ENCODE measurements at places on chromosomes 11 and 22. TPM values are rescaled to one million over a fixed set of nuclear protein-coding genes. Genes with fewer than 3 reads are reported as not detected.

- no peaks in the 10 kb centered on the region for H3K4me1 ChIP-seq
- DNase-seq, result no peak
- H3K27ac ChIP-seq, result no peak overlapping the region
- H3K27me3 ChIP-seq, result no peaks in the 10 kb centered on the region
- H3K4me3 ChIP-seq, result no peak overlapping the region
Measured at GRCh38 chr11:127639916-127640315, 639.3 kb upstream of the KIRREL3 start.

- H3K4me1 ChIP-seq, result peaks cover 23% of the 10 kb centered on the region
- H3K36me3 ChIP-seq, result no peaks in the 10 kb centered on the region
- no peaks in the 10 kb centered on the region for H3K27me3 ChIP-seq
- H3K4me3 ChIP-seq, result no peak overlapping the region
- DNase-seq, result no peak
Measured at GRCh38 chr11:77068457-77069335, 1.9 kb downstream of the CAPN5 start.

DNA sequence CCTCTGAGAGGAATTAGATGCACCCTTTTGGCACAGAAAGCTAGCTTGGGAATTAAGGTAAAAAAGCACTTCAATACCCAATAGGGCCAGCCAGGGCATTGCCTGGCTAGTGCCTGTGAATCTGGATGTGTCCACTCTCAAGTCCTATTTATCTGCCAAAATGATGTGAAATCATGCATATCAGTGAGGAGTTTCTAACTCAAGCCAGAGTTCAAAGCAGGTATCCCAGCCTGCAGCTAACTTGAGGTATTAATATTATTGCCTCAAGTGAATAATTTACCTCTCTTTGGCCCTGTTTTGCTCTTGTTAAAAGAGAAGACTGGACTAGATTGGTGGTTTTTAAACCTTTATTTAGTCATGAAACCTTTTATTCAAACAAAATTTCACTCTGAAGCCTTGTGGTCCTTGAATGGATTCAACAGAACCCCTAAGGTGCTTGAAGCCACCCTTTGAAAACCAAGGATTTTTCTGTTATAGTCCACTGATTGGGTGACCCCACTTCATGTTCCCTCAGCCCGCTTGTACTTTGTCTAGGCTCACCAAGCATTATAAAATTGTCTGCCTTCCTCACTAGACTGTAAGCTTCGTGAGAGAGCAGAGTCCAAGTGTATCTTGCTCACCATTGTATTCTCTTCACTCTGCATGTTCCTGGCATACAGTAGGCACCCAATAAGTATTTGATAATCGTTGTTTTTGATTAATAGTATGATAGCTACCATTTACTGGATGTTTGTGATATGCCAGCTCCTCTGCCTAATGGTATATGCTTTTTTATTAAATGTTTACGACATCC lies 4.5 kb downstream of the RNF121 start:
- no peak overlapping the region for H3K4me3 ChIP-seq
- DNase-seq, result no peak
- peaks cover 11% of the 10 kb centered on the region for H3K4me1 ChIP-seq

- H3K27me3 ChIP-seq, result no peaks in the 10 kb centered on the region
- no peak overlapping the region for H3K27ac ChIP-seq
- no peak for DNase-seq
- no peak overlapping the region for H3K4me3 ChIP-seq
- no peaks in the 10 kb centered on the region for H3K4me1 ChIP-seq
- no peaks in the 10 kb centered on the region for H3K36me3 ChIP-seq
Measured at GRCh38 chr22:44287121-44287693, 25.5 kb downstream of the SHISAL1 start.

GRCh38 chr11:122863704-122864326 lies 18.7 kb upstream of the JHY start:
- no peak overlapping the region for H3K27ac ChIP-seq
- no peaks in the 10 kb centered on the region for H3K27me3 ChIP-seq
- H3K36me3 ChIP-seq, result peaks cover 18% of the 10 kb centered on the region
- no peak overlapping the region for H3K4me3 ChIP-seq
- peak; percentile 53 for DNase-seq

GRCh38 chr11:35917676-35918075 lies 26.2 kb upstream of the LDLRAD3 start:
- H3K27me3 ChIP-seq, result no peaks in the 10 kb centered on the region
- no peak overlapping the region for H3K4me3 ChIP-seq
- no peaks in the 10 kb centered on the region for H3K36me3 ChIP-seq
- H3K27ac ChIP-seq, result no peak overlapping the region
- DNase-seq, result no peak

DNA sequence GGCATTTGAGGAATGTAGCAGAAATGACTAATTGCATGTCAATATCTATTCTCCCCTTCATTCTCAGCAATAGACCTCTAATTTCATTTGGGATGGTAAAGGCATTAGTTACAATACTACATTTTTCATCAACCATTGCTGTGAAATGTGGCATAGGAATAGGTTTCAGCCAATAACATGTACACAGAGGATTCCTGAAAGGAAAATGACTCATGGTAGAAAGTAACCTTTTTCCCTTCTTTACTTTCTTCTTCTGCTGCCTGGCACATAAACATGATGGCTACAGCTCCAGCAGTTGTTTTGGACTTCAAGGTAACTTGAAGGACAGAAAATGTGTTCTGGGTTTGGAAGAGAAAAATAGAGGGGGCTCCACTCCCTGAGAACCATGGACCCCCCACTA lies 231.8 kb upstream of the CTSC start:
- no peaks in the 10 kb centered on the region for H3K4me1 ChIP-seq
- H3K36me3 ChIP-seq, result no peaks in the 10 kb centered on the region
- no peak overlapping the region for H3K27ac ChIP-seq

DNA sequence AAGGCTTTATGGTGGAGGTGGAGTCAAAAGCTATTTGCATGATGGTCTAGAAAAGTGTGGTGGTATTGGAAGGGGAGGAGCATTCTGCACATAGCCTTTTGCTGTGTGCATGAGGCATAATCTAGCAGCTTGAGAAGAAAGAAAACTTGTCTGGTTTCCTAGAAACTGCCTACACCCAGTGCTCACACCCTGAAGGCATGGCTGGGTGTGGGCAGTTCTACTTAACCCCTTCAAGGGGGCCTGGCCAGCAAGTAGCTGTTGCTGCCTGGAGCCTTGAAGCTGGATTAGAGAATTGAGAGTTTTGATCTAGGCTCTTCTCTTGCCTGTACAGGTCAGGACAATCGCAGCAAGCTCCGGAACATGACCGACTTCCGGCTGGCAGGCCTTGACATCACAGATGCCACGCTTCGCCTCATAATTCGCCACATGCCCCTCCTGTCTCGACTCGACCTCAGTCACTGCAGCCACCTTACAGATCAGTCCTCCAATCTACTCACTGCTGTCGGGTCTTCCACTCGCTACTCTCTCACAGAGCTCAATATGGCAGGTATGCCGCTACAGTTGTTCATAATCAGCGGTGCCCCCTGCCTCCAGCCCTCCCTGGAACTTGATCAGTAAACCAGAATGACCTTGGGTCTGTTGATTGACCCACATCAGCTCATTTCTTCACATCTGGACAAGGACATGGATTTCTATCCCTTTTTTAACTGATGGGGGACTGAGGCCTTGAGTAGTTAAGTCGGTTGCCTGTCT lies 12.2 kb upstream of the GRK2 start:
- no peaks in the 10 kb centered on the region for H3K27me3 ChIP-seq
- H3K27ac ChIP-seq, result no peak overlapping the region
- H3K36me3 ChIP-seq, result peaks cover 69% of the 10 kb centered on the region

DNA sequence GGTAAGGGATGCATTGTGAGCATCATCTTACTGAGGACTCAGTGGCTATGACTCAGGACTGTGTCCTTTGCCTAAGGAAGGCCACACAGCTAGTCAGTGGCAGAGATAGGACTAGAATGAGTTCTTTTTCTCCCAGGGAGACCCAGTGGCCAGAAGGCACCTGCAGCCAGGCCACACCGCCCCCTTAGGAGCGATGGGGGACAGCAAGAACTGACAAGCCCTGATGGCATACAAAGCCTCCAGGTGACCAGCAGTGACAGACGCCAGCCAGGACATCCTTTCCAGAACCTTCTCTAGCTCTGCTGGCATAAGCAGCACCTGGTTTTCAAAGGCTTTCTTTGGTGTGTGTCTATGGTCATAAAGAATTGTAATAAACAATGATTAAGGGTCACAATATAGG lies 240.1 kb downstream of the ST3GAL4 start:
- H3K36me3 ChIP-seq, result no peaks in the 10 kb centered on the region
- no peak overlapping the region for H3K4me3 ChIP-seq
- DNase-seq, result no peak
- no peaks in the 10 kb centered on the region for H3K4me1 ChIP-seq
- H3K27ac ChIP-seq, result no peak overlapping the region
- no peaks in the 10 kb centered on the region for H3K27me3 ChIP-seq

DNA sequence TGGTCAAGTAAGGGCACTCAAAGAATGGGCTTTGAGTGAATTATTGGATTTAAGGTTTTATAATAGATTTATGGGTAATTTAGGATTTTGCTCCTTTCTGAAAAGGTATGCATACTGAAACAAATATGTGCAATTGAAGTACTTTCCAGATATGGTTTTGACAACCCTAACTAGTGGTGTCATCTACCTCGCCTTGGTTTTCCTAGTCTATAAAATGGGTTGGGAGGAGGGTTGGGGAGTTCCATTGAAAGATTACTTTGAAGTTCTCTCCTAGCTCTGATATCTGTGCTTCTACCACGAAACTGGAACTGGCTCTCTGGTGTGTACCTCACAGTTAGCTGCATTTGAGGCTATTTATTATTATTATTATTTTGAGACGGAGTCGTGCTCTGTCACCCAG lies 431 bp upstream of the SPTBN2 start:
- no peak overlapping the region for H3K4me3 ChIP-seq
- H3K36me3 ChIP-seq, result no peaks in the 10 kb centered on the region
- peaks cover 7% of the 10 kb centered on the region for H3K4me1 ChIP-seq
- H3K27me3 ChIP-seq, result peaks cover 35% of the 10 kb centered on the region
- no peak overlapping the region for H3K27ac ChIP-seq

DNA sequence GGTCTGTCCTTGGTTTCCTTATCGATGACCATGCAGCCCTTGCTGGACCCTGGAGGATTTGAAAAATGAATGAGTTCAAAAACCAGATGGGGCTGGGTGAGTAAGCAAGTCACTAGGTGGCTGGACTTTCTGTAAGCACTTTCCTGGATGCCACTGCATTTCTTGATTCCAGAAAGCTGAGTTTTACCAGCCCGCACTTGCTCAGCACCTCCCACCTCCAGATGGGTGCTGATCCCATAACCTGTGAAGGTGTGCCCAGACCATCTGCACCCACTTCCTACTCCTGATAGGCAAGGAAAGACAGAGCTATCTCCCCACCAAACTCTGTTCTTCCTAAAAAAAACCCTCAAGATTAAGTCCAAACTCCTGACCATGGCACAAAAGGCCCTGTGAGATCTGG lies 21.1 kb downstream of the ASCC2 start:
- H3K4me1 ChIP-seq, result no peaks in the 10 kb centered on the region
- H3K27me3 ChIP-seq, result no peaks in the 10 kb centered on the region
- H3K4me3 ChIP-seq, result no peak overlapping the region
- peaks cover 67% of the 10 kb centered on the region for H3K36me3 ChIP-seq
- no peak for DNase-seq
- no peak overlapping the region for H3K27ac ChIP-seq

- no peaks in the 10 kb centered on the region for H3K4me1 ChIP-seq
- no peak for DNase-seq
- no peaks in the 10 kb centered on the region for H3K36me3 ChIP-seq
- H3K27ac ChIP-seq, result no peak overlapping the region
- peaks cover 9% of the 10 kb centered on the region for H3K27me3 ChIP-seq
- H3K4me3 ChIP-seq, result no peak overlapping the region
Measured at GRCh38 chr11:11618973-11619435, 2.8 kb downstream of the GALNT18 start.

- no peaks in the 10 kb centered on the region for H3K36me3 ChIP-seq
- H3K27ac ChIP-seq, result no peak overlapping the region
- H3K27me3 ChIP-seq, result no peaks in the 10 kb centered on the region
Measured at GRCh38 chr22:38218661-38219622, 17.1 kb downstream of the MAFF start.

GRCh38 chr11:57181678-57182305 lies at the start of gene LRRC55:
Gene LRRC55 (plus strand): TSS chr11:57181953. CDS start chr11:57182023, 70 bp downstream.
- H3K4me1 ChIP-seq, result no peaks in the 10 kb centered on the region
- H3K36me3 ChIP-seq, result no peaks in the 10 kb centered on the region
- no peak for DNase-seq
- H3K27me3 ChIP-seq, result peaks cover 4% of the 10 kb centered on the region
- no peak within 1 kb of the TSS for H3K4me3 ChIP-seq

DNA sequence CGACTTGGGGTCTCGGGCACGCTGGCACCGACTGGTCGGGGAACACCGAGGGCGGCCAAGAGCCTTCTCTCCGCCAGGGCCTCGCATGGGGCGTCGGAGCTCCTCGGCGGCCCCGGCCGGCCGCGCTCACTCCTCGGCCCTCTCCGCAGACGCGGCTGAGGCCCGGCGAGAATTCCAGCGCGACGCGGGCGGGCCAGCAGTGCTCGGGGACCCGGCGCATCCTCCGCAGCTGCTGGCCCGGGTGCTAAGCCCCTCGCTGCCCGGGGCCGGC lies 5.6 kb downstream of the TBX1 start:
- no peaks in the 10 kb centered on the region for H3K36me3 ChIP-seq
- no peak for DNase-seq
- peaks cover 53% of the 10 kb centered on the region for H3K27me3 ChIP-seq

DNA sequence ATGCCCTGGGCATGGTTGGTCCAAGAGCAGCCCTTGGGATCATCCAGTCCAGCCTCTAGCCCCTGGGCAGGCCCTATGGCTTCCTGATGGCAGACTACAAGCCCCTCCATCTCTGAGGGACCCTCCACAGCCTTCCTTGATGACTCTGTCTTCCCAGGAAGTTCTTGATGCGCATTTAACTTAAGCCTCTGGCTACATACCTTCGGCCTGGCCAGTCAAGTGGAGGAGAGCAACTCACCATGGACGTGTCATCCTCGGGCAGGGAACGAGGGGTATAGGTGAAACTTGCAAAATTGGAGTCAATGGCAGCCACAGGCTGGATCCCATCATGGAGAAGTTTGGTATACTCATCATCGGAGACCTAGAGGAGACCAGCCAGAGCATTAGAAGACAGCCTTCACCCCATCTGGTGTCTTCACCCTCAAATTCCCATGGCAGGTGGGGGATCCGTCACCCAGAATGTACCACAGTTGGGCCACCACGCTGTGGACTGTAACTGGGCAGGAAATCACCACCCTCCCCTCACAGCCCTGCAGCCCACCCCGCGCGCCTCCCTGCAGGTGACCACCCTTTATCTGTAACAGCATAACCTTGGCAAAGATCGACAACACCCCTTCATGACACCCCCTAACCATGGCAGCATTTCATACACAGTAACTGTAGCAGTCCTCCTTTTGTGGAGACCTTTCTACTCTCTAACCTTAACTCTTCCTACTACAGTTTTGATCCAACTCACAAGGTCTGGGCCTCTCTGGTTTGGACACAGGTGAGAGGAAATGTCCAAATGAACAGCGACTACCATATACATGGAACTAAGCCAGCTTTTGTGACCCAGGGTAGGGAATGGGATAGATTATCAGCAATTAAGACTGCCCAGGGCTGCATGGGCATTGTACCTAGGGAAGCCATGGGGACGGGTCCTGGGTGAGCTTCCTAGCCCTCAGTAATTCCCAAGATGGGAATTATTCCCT lies 91.7 kb downstream of the PDE2A start:
- no peak overlapping the region for H3K4me3 ChIP-seq
- no peak for DNase-seq

MMP13 gene
- total RNA-seq, result not detected

RAG2 gene
- total RNA-seq, result not detected

MGAT3 gene
- total RNA-seq, result 0.37 TPM

SLCO2B1 gene
- 0.98 TPM for total RNA-seq

MS4A15 gene
- total RNA-seq, result not detected

GAS2 gene
- total RNA-seq, result 2.7 TPM

VPREB1 gene
- total RNA-seq, result not detected

CRYBB2 gene
- not detected for total RNA-seq

FOSL1 gene
- total RNA-seq, result 26.4 TPM

ENTHD1 gene
- 0.35 TPM for total RNA-seq

MMP3 gene
- total RNA-seq, result not detected

C1QTNF4 gene
- not detected for total RNA-seq
